Posterior vena cava (tissue), 2 donors: ENCODE measurements at places on chromosomes 2 and 18. TPM values are rescaled to one million over a fixed set of nuclear protein-coding genes. Genes with fewer than 3 reads are reported as not detected.
A peak's percentile ranks its signal among the peaks of the same experiment; 100 is the strongest.

DNA sequence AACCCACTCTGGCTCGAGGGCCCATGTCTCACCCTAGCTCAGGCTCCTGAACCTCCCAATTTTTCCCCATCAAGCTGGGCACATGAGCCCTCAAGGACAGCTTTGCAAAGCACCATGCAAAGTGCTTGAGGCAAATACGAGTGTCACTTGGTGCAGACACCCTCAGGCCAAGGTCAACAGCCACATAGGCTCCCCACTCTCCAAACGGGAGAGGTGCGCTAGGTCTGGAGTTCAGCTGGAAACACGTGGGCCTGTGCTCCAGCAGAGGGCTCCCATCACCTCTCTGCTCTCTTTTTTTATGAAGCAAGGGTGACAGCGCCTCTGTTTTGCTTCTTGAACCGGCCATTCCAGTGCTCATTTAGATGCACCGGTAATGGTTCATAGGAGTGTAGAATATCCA lies 11.9 kb upstream of the ARHGAP25 start:
- no peak for DNase-seq

DNA sequence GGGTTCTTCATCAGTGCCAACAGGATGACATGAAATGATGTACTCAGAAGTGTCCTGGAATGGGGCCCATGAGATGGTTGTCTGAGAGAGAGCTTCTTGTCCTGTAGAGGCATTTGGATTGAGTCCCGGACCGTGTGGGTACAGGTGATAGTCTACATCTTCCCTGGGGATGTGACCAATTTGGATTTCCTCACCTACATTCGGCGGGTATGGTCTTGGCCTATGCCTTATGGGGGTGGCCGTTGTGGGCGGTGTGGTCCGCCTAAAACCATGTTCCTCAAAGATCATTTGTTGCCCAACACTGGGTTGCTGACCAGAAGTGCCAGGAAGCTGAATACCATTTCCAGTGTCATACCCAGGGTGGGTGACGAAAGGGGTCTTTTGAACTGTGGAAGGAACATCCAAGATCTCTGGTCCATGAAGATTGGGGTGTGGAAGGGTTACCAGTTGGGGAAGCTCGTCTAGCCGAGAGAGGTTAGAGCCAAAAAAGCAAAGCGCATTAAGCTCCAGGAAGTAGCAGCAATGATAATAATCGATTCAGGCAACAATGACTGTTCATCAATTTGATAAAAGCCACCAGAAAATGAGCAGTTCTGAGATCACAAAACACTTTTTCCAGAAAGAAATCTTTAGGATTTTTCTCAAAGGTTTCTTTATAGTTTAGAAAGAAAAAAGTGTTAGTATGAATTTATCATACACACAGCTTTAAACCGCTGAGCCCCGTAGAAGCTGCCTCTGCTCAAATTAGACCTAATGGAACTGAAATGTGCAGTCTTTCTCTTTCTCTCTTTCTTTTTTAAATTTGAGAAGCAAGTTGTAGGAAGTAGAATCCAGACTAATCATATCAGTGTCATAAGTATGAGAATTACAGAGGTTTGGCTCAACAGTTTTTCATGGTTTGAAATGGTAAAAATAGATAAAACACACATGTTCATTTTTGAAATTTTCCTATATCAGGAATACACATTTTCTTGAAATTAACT lies 60.3 kb downstream of the ATIC start:
- no peak for DNase-seq

The ZNF521 gene
- total RNA-seq: 29.0 TPM

DNA sequence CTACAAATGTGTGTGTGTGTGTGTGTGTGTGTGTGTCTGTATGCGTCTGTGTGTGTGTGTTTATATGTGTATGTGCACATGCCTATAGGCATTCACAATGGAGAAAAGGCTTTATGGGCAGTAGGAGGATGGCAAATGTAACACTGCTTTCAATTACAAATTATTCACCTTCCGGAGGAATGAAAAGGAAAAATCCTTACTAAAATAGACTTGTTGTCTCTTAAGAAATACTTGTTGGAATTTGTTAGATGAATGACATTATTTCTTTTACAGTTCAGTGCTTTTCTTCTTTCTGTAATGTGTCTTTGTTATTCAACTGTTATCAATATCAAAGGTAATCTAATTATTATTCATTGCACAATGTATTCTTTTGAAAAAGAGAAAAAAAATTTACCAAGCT lies 874.3 kb downstream of the ERBB4 start:
- DNase-seq: no peak

DNA sequence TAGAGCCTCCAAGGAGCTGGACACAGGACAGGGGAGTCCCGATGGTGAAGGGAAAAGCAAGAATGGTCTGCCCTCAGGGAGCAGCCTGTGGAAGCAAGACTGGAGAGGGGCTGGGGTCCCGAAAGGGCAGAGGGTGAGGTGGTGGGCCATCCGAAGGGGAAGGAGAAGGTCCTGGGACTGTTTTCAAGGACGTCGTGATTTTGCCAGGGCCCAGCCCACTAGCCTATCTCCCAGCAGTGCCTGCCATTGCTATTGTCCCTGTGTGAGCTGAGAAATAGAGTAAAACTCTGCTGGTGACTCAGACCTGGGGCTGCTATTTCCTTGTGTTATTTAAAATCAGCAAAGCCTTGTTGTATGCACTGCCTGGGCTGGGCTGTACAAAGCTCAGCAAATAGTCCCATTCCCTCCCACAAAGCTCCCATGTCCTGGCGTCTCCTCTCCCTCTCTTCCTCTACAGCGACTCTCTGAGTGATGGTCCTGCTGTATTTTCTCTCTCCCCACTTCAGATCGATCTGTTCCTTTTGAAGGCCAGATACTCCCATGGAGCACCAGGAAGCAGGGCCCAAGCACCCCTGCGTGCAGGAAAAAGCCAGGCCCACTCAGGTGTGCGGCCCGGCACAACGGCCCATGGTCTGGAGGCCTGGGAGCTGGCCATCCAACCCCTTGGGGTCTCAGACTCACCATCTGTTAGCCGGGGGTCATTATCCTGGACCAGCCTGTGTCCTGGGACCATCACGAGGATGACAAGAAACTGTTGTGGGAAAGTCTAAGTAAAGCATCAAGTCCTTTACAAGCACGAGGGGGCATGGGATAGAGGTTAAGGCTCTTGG lies 65.0 kb upstream of the OTOF start:
- peak; percentile 58 for DNase-seq

The SPP2 gene
- total RNA-seq: not detected

The ECEL1 gene
- 0.52 TPM for total RNA-seq

The FAM110C gene
- total RNA-seq: 1.3 TPM

The ALPG gene
- total RNA-seq: not detected

DNA sequence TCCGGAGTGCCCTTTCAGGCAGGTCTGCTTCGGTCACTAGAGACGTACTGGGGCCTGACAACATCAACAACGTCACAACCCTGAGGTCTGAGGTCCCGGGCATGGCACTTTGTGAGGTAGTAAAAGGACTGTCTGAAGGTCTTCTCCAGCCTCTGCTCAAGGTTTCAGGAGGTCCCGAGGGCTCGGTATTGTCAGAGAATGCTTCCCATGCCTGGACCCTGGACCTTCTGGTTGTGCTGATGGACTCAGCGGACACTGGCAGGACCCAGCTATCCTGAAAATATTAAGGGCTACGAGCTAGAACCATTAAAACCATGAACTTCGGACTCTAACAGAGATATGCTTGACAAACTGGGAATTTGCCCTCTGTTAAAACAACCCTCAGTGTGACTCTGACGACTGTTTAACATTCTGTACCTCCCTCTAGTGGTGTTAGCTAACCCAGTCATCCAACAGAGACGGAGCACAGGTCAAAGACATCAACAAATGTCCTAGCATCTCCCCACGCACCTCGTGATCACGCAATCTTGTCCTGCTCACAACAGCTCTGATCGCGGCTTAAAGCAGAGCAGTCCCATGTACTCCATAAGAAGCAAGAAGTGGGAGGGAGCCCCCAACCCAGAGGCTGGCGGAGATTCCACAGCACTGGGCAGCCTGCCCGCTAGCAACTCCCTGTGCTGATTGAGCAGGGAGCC lies 96.5 kb downstream of the CCDC93 start:
- no peak for DNase-seq

DNA sequence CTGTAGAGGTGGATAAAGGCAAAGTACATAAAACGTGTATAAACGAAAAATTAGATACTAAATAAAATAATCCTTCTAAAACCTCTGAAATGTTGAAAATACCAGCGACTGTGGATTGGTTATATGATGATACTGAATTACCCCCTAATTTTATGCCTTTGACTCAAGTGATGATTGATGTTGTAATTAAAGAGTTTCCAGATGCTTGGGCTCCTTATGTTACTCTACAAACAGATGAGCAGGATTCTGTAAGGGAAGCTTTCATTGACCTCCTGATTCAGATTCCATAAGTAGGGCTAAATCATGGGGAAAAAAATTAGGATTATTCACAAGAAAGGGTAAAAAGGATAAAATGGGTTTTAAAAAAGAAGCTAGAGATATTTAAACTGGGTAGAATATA lies 418.2 kb upstream of the SLC39A10 start:
- DNase-seq: no peak

The ASXL3 gene
- 5.0 TPM for total RNA-seq

DNA sequence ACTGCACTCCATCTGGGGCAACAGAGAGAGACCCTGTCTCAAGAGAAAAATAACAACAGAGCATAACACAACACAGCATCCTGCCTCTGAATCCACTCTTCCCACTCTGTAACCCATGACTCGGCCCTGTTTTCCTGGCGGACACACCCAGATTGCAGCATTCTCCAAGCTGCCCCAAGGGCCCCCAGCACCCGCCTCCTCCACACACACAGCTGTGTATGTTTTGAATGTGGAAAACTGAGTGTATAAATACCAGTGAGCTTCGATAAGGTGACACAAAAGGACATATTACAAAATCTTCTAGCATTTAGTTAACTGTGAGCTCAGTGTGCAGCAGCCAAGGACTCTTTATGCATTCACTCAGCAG lies 13.0 kb downstream of the IMPA2 start:
- DNase-seq: peak; percentile 72

GRCh38 chr2:101114268-101114783 lies 36.9 kb downstream of the TBC1D8 start:
- DNase-seq: no peak

The CHST9 gene
- total RNA-seq: not detected

The ZSWIM2 gene
- total RNA-seq: not detected

GRCh38 chr2:134258684-134259388 lies 5.0 kb downstream of the MGAT5 start:
- no peak for DNase-seq

DNA sequence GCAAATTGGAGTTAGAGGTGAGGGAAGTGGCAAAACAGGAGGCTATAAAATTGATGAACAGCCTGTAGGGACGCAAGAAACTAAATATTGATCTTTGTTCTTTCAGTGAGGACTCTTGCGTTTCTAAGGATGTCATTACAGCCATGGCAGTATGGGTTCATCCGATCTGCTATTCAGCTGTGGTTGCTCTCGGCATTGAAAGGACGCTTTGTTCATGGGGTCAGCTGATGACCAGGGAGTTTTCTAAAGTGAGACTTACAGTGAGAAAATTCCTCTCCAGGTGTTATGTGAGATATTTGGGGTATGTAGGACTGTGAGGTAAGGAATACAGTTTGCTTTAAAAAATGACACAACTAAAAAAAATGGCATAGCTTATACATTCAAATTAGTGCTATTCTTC lies 52.7 kb upstream of the PELI1 start:
- no peak for DNase-seq

The GEN1 gene
- 3.5 TPM for total RNA-seq

The PRKAG3 gene
- 0.23 TPM for total RNA-seq

The FTCDNL1 gene
- 1.1 TPM for total RNA-seq

- DNase-seq: peak; percentile 90
Observed at GRCh38 chr2:100381240-100381639, 36.2 kb downstream of the CHST10 start.

GRCh38 chr18:24995755-24996154 lies 356.2 kb downstream of the ZNF521 start:
- DNase-seq: no peak

DNA sequence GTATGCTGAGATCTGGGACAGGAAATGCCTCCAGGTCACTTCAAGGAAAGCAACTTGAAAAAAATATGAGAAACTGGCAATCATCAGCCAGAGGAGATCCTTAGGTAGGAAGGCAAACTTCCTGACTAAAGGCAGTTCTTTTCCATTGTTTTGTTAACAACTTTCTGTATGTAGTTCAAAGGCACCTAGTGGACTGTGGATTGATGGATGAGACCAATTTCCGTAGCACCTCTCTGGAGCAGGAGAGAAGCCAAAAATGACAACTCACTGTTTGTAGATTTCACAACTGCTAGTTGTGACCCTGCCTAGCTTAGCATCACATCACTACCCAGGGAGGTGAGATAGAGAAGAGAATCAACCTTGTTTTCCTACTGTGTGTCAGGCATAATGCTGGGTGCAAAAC lies 21.8 kb upstream of the NOSTRIN start:
- no peak for DNase-seq

The STPG4 gene
- 0.52 TPM for total RNA-seq

DNA sequence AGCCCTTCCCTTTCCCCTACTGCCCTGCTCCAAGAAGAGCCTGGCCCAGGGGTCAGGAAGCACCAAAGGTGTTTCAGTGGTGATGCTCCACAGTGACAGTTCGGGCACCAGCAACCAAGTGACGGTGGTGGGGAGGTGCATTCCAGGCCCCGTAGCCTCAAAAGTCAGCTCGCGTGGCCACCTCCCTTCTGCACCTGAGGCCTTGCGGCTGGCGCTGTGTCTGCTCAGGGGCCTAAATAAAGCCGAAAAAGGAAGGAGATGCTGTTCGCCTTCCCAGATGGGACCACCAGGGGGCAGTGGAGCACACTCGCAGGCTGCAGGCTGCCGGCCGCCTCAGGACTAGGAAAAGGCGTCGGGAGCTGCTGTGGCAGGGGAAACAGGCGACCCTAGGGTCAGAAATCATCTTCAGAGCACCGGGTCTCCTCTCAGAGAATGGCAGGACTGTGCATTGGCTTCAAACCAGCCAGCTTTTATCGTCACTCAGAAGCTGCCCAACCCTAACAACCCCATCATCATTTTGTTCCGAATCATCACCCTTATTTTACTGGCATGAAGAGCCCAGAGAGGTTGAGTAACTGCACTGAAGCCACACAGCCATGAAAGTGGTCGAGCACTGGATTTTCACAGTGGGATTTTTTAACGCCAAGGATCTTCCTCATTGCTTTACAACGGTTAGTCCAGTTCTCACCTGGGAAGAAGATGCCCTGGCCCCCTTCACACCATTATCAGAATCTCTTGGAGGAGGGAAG lies 213.0 kb upstream of the CELF4 start:
- peak; percentile 81 for DNase-seq

The CNDP2 gene
- 73.5 TPM for total RNA-seq
